ENCODE measurements at places on chromosomes 4 and X.

DNA sequence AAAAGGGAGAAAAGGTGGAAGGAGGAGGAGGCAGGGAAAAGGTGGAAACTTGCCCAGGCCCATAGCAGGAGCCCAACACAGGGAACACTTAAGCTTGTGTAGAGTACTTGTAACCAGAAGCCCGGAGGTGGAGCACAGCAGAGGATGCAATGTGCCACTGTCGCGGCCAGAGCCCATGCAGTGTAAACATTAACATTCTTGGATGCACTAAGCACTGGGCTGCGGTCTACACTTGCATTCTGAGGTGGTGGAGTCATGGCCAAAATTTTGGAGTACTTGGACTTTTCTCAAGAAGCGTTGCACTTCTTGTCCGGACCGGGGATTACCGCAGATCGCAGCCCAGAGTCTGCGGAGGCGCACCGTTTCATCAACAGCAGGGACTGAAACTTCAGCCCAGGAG lies 4.5 kb upstream of the RHOXF1 start:
- no peak for DNase-seq

- DNase-seq: no peak
Observed at GRCh38 chr4:104211657-104212056, 283.0 kb downstream of the CXXC4 start.

GRCh38 chr4:6341696-6342095 lies 72.0 kb downstream of the WFS1 start:
- no peak for DNase-seq

DNA sequence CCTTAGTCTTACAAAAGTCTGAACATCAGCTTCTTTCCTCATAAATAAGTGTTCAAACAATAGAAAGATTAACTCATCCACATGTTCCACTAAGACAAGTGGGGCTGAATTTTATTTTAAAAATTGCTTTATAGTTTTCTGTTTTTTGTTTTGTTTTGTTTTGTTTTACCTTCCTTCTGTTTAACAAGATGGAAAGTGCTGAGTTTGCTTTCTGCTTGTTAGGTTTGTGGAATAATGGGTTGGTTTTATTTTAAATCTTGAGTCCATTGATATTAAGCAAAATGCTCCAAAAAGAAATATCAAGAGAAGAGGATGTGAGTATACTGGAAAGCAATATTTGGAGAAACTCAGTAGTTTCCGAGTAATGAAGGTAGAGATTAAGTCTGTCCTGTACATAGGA lies 458.7 kb downstream of the FAT4 start:
- DNase-seq: no peak

DNA sequence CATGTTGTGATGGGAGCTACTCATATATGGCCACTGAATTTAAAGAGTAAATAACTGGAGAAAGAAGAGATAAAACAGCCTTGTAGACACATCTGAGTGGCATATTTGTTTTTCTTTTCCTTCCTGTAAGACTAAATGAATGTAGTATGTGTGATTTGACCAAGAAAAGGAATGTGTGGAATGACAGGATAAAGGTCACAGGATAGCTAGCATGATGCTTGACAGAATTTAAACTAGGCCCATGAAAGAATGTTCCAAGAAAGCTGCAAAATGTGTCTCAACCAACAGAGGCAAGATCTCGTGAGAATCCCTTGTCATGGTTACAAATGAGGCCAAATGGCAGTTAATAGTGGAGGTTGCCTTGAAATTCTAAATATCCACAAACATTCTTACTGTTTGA lies 137.0 kb downstream of the KCNIP4 start:
- no peak for DNase-seq

DNA sequence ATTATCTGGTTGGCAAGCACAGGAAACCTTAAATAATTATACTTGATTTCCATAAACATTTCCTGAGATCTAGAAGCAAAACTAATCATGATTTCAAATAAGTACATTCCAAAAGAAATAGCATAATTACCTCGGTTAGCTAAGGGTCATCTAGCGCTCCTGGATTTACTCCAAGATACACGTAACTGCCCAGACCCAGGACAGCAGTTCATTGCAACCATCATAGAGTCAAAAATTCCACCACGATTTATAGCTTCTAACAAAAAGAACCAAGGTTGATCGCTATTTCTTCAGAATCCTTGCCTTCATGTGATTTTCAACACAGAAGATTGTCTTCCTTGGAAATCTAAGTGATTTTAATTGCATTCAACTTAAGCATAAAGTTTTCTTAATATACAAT lies 1235.5 kb upstream of the TENM3 start:
- DNase-seq: no peak

Data from amygdala (tissue), 56 donors.